ENCODE measurements at places on chromosomes 6 and 20.

DNA sequence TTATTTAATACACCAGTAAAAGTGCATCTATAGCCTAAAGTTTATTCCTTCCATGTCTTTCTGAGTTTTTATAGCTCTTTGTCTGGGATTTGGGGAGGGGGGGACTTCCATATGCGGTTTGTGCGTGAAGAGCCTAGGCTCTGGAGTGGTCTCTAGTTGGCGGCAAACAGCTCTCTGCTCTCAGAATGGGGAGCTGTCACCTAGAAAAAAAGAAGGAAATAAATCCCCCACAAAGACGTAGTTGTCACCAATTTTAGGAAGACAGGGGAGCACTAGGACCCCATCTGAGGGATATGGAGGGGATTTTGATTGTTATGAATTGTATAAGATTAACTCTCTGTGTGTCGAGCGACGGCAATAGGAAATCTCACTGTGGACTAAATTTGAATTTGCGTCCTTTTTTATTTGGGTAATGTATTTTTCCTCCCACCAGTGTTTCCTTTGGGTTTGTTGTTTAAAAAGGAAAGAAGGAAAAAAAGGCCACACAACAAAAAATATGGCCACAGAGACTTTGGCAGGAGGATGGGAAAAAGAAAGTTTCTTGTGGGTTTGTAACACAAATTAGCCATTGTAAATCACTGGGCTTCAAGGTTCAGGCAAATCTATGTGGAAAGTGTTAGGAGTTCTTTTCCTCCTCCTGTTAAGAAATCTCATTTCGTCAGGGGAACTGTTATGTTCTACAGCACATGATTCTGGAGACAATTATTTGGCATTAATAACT lies 7.4 kb downstream of the POU3F2 start:
- DNase-seq: no peak

- DNase-seq: no peak
Observed at GRCh38 chr6:130575971-130576370, 210.2 kb downstream of the TMEM200A start.

- DNase-seq: no peak
Observed at GRCh38 chr6:30260036-30260504, 46.9 kb upstream of the TRIM26 start.

DNA sequence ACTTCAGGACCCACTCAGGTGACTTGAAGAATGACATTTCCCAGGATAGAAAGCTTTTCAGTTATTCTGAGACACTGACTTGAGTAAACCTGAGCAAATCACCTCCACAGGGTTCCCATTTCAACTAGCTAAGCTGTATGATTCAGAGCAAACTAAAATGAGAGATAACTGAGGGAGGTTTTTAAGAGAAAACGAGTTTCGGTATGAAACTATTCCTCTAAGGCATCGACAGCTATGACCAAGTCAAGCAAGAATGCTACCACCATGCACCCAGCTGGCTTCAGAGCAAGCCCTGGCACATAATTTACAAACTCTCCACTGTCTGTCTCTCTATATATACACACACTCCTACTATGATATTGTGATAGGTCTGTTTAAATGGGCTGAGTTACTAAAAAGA lies 75.4 kb downstream of the PERP start:
- no peak for DNase-seq
